ENCODE measurements at places on chromosomes 1 and 21.
A peak's percentile ranks its signal among the peaks of the same experiment; 100 is the strongest.

DNA sequence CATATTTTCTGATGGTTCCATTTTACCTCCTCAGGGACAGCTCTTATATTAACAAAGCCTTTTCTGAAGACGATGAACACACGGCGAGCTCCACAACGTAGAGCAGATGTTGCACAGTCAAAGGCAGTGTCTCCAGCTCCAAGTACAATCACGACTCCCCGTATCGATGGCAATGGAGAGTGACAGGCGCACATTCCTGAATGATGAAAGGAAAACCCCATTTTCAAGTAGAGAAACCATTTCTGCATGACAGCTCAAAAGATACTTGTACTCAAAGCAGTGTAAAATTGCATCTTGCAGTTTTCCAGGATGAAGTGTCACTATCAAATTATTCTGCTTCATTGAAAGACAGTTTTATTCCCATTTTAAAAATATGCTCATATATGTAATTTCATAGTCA, 327.6 kb downstream of the DPYD start:
- DNase-seq, result no peak

DNA sequence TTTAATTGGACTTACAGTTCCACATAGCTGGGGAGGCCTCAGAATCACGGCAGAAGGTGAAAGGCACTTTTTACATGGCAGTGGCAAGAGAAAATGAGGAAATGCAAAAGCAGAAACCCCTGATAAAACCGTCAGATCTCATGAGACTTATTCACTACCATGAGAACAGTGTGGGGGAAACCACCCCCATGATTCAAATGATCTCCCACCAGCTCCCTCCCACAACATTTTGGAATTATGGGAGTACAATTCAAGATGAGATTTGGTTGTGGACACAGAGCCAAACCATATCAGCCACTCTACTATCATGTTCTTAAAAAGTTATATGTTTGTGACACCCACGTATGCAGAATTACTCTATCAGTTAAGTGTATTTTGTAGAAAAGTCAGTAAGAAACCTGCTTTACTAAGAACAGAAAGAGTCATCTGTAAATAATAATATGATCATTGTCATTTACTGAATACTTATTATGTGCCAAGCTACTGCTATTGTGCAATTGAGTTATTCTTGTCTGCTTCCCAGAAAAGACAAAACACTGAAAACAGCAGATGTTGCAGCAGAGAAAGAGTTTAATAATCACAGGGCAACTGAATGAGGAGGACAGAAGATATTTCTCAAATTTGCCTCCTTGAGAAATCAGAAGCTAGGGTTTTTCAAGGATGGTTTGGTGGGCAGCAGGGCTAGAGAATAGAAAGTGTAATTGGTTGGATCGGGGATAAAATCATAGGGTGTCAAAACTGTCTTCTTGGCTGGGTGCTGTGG, 207.7 kb upstream of the FGGY start:
- no peak for DNase-seq

GRCh38 chr1:67679691-67680090, 5.3 kb upstream of the GADD45A start:
- DNase-seq, result peak; percentile 13

- DNase-seq, result no peak
These were observed 3.2 kb upstream of the TAL1 start for GRCh38 chr1:47235241-47235681.

DNA sequence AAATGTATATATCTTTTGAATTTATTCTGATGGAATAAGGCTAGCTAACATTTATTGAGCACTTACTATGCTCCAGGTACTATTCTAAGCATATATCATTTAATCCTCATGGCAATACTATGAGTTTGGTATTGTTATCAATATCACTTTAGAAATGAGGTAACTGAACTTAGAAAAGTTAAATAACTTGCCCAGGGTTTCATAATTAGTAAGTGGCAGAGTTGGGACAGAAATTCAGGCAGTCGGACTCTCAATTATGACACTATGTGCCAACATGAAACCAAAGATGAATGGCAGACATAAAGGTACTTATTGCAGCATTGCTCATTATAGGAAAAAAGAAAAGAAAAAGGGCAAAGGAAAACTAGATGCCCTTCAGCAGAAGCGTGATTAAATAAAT, 48.2 kb downstream of the RAB3GAP2 start:
- DNase-seq, result no peak

DNA sequence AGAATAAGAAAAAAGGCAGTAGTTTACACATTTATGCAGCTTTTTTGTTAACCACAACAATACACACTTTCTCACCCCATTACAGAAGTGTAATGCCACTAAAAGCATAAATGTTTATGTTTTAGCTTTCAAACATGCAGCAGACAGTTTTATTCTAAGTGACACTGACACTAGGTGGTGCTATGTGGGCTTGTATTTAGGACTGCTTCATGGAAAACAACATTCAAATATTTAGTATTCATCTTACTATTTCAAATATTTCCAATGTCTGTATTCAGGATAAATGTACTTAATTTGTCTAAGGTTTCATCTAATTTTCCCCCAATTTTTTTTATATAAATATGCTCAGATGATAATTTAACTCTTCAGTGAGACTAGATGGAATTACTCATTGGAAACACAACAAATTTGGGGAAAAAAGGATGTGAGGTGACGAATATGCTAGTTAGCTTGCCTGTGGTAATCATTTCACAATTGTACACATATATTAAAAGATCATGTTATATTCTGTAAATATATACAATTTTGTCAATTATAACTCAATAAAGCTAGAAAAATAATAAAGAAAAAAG, 71.4 kb downstream of the USP1 start:
- DNase-seq, result peak; percentile 49

DNA sequence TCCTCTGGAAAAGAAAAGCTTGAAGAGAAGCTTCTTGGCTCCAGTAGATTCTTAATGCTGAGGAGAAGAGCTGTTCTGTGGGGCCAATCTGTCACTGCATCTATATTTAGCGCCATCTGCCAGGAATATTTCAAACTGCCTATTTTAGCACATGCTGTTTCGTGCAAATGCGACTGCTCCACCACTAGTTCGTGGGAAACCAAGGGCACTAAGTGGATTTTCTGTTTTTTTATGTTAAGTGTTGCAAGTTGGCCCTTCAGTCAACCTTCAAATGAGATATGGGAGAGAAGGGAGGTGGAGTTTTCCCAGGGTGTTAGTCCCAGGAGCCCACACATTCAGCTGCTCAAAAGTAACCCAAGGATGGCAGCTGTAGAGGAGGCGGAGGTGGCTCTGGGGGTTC, 91.9 kb downstream of the TSEN15 start:
- peak; percentile 16 for DNase-seq

DNA sequence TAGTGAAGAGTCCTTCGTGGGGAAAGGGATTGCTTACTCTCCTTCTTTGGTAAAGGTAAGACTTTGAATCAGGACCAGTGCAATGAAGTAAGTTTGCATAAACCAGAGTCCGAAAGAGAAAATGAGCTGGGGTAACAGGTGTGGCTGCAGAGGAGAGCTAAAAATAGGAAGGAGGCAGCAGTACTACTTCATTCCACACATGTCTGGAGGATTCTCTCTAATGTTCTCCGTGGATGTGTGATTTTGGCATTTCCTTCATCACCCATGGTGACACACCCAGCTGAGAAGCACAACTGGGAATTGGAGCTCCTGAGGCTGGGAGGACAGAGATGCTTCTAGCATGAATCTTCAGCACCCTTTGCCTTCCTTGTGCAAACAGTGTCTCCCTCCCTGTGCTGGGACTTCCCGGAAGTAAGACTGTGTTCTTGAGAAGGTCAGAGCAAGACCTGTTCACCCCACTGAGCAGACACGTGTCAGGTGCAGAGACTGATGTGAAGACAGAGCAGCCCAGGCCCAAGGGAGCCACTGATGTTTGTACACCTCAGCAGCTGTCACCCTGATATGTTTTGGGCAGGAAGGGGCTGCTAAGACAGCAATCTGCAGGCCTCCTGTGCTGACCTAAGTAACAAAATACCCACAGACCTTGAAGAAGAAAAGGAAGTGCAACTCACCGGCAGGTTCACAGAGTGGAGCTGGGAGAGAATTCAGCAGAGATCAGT, 13.3 kb downstream of the FCRL1 start:
- DNase-seq, result no peak

DNA sequence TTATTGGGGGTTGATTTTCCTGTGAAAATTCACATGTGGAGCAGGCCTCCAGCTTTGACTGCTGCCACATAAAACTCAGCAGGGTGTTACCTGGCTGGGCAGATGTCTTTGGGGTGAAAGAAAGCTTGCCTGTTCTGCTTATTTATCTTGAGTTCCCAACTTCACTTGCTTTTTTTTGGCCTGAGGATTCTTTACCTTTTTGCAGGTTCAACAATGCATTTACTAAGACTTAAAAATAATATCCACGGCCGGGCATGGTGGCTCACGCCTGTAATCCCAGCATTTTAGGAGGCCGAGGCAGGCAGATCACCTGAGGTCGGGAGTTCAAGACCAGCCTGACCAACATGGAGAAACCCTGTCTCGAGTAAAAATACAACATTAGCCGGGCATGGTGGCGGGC, 509.1 kb downstream of the KIF26B start:
- DNase-seq, result no peak

DNA sequence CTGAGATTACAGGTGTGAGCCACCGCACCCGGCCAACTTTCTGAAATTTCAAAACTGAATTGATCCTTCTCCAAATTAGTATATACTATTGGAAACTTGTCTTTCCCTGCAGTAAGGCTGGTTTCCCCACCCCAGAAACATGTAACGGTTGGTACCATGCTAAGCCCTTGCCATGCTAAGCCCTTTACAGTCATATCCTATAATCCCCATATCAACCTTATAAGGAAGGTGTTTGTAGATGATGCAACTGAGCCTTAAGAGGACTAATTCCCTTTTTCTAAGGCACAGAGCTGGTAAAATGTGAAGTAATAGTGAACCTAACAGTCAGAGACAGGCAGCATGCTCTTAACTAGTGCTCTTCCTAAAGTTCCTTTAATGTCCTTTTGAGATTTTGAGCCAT, 413.7 kb downstream of the DISC1 start:
- DNase-seq, result no peak

DNA sequence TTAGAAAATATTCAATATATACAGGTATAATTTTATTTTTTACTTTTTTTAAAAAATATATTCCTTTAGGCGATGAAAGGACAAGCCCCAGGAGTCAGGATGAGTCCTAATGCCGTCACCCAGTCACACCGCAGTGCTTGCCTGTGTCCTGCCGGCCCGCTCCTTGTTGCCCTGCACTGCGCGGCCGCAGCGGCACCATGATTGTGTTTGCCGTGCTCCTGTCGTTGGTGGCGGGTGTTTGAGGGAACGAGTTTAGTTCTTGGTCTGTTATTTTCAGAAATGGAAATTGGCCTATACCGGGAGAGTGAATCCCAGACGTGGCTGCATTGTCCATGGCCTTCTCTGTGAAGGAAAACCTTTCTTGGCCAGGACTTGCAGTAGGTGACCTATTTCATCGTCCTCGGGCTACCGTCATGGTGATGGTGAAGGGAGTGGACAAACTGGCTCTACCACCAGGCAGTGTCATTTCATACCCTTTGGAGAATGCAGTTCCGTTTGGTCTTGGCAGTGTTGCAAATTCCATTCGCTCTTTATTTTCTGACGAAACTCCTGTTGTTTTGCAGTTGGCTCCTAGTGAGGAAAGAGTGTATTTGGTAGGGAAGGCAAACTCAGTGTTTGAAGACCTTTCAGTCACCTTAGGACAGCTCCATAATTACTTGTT, 45.9 kb upstream of the CRB1 start:
- no peak for DNase-seq

- no peak for DNase-seq
These were observed 325.5 kb downstream of the LMX1A start for GRCh38 chr1:165031001-165031400.

DNA sequence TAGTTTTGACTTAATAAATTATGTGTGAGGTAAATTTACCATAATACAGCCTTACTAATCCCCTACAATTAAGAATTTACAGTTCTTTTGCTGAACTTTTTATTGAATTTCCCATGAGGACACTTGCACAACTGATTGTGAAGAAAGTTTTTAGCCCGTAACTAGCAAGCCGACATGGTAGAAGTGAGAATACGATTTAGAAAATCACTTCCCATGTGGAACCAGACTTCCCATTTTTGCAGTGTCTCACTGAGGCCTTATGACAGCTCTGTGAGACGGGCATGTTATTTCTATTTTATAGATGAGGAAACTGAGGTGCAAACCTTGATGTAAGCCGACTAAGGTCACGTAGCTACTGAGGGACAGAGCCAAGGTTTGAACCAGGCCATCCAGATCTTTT, 32.5 kb upstream of the LMO4 start:
- DNase-seq, result no peak

DNA sequence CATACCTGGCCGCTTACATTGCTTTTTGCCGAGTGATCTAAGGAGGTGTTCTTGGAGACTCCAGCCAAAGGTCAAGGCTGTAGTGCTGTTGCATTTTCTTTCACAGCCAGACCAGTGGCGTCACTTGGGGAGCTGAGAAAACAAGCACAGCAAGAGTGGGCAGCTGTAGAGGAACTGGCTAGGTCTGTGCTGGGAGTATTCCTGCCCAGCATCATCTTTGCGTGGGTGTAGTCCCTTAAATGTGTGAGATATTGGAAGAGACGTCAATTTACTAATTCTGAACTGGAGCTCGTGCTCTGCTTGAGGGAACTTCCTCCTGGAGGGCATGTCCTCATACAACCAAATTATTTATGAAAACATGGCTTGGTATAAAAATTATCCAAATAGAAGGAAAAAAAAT, 10.2 kb downstream of the UBIAD1 start:
- no peak for DNase-seq

DNA sequence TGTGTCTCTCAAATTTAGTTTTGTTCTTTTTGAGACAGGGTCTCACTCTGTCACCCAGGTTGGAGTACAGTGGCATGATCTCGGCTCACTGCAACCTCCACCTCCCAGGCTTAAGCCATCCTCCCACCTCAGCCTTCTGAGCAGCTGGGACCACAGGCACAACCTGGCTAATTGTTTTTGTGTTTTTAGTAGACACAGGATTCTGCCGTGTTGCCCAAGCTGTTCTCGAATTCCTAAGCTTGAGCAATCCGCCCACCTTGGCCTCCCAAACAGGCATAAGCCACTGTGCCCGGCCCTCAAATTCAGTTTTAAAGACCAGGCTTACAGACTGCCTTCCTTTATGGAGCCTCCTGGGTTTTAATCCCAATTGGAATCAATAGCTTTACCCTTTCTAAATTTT, 83.7 kb upstream of the SELENON start:
- no peak for DNase-seq

GRCh38 chr1:5099558-5099957, 445.1 kb downstream of the AJAP1 start:
- DNase-seq, result no peak

- no peak for DNase-seq
These were observed 12.4 kb downstream of the ZBTB17 start for GRCh38 chr1:15963363-15963967.

GRCh38 chr1:101165954-101166353, 70.9 kb upstream of the S1PR1 start:
- DNase-seq, result peak; percentile 17

- no peak for DNase-seq
These were observed 8.3 kb downstream of the BARHL2 start for GRCh38 chr1:90708826-90709225.

GRCh38 chr1:209176866-209177430, 406.6 kb upstream of the CAMK1G start:
- no peak for DNase-seq

DNA sequence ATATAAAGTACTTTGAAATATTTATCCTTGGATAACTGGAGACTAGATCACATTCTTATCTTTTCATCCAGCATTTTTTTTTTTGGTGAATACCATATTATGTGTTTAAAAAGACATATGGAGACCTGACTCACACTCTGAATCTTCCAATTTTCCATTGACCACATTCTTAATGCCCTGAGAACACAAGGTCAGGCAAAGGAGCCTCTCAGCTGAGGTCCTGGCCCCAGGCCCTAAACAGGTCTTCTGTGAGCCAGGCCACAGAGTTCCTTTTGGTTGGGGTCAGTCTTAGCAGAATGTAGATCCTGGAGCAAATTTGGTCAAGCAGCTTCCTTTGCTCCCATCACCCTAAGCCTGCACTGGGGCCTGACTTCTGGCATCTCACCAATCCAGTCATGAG, 390.1 kb upstream of the ST6GALNAC5 start:
- peak; percentile 58 for DNase-seq

All from HCEC 1CT (cell line).